ENCODE measurements at places on chromosomes 12 and 14.

- DNase-seq: no peak
Measured at GRCh38 chr12:129687731-129688130, 216.1 kb downstream of the TMEM132D start.

GRCh38 chr12:34389378-34390170 is 367.3 kb downstream of the ALG10 start:
- DNase-seq: no peak

GRCh38 chr14:95330591-95331370 is 11.1 kb upstream of the CLMN start:
- DNase-seq: no peak

GRCh38 chr14:72824051-72824450 is 69.8 kb downstream of the DPF3 start:
- DNase-seq: no peak

DNA sequence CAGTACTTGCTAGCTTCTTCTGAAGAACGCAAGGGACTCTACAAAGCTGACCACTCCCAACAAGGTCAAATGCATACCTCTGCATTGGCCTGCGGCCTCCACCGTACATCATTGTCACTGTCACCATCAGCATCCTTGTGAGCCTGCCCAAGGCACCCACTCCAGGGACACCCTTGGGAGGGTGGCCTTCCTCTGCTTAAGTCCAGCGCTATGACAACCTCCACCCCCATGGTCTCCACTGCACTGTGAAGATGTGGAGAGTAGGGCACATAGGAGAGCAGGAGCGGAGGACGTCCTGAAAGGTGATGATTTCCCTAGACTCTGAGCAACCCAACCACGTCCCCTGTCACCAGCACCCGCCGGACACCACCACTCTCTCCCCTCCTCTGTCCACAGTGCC is 252.8 kb downstream of the ALG10 start:
- no peak for DNase-seq

GRCh38 chr14:61266436-61266835 is 14.7 kb downstream of the TMEM30B start:
- no peak for DNase-seq

DNA sequence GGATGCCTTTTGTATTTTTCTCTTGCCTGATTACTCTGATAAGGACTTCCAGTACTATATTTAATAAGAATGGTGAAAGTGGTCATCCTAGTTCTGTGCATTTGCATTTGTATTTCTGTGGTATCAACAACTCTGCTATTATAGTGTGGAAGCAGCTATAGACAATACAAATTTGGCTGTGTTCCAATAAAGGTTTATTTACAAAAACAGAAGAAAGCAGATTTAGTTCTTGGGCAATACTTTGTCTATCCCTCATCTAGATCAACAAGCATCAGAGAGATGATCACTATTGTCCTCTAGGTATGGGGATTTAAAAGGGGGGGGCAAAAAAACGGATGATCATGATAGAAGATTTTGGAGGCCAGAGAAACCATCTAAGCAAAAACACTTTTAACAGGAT is 19.1 kb upstream of the BTG1 start:
- DNase-seq: no peak

- no peak for DNase-seq
Measured at GRCh38 chr12:64027311-64027710, 182.8 kb downstream of the SRGAP1 start.
